ENCODE measurements at places on chromosomes 12 and 14. TPM values are rescaled to one million over a fixed set of nuclear protein-coding genes. Genes with fewer than 3 reads are reported as not detected.

The KRT77 gene
- total RNA-seq = not detected

The RNASE7 gene
- total RNA-seq = not detected

The PARPBP gene
- 9.0 TPM for total RNA-seq

The CCDC197 gene
- not detected for total RNA-seq

The B4GALNT1 gene
- 47.5 TPM for total RNA-seq

The TESPA1 gene
- not detected for total RNA-seq

The PPP1R1A gene
- total RNA-seq = 31.8 TPM

The PRIMA1 gene
- 1.6 TPM for total RNA-seq
